ENCODE measurements at places on chromosomes 3 and 15.

DNA sequence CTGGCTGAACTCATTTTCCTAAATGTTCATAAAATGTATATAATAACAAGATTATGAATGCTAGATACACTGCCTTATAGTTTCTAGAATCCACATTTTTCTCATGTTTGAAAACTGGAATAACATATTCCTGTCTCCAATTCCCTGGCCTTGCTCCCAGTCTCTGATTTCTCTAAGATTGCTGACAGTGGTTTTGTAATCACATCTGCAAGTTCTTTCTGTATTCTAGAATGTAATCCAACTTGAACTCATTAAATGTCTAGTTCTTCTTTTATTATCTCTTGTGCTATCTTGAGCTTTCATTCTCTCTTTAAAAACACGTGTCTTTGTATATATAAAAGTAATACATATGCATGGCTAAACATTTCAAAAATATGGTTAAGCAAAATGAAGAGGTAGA is 215.2 kb upstream of the ADAMTS9 start:
- DNase-seq, result no peak

DNA sequence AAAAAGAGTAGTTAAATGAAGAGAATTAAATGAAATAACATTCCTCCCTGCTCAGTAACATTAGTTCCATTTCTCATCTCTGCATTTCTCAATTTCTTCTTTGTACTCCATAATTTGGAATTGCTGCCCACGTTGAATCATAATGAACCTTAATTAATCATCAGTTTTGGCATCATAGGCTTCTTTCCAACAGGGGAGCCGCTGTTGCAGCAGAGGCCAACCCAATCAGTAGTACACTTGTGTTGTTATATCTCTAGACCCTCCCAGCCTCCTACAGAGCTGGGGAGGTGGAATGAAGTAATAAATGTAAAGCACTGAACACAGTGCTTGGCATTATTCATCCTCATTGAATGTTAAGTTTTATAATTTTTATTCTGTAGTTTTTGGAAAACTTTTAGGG is 240.7 kb downstream of the CHST2 start:
- no peak for DNase-seq

GRCh38 chr3:146164971-146165769 is 4.2 kb upstream of the PLOD2 start:
- DNase-seq, result no peak

DNA sequence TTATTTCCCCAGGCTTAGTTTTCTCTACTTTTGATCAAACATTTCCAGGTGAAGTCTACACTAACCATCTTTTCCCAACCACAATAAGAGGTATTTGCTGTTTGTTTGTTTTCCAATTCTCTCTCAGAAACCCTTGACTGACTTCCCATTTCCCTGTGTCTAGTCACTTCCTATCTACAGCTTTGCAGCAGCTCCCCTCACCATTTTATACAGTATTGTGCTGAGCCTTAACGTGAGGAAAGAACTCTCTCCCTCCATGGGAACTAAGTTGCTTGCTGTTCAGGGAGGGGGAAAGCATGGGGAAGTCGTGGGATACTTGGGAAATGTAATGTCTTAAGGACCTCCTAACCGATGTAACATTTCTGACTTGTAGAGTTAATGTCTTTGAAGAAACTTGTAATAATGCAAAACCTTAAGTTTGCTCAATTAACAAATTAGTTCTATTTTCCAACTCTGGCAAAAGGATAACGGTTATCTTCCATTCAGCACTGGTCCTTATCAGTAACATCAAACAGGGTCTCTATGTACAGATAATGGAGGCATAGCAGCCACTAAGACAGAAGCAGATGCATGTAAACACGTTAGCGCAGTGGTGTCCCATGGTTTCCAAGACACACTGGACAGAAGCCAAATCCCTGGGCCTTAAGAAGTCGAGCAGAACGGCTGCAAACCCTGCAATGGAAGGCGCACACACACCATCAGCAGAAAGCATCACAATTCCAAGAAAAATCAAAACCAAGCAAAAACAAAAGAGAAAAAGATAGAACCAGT is 39.7 kb downstream of the NPTN start:
- DNase-seq, result no peak

- no peak for DNase-seq
Measured at GRCh38 chr15:53829471-53829870, 70.0 kb upstream of the WDR72 start.

DNA sequence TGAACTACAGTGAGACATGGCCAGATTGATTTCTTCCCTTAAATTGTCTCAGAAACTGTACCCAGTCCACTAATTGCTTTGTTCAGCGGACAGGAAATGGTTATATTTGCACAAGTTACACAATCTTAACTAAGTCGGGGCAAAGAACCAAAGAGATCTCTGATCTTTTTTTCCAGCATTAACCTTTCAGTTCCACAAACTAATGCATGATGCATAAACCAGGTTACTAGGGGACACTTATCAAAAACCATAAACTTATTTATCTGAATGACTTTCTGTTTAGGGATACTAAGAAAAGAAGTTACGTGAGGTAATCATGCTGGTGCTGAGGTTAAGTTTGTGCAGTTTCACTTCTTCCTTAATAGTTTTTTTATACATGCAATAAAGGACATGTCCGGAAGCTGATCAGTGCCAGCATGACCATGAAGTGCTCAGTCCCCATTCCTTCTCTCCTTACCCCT is 22.4 kb downstream of the FNDC3B start:
- DNase-seq, result no peak

DNA sequence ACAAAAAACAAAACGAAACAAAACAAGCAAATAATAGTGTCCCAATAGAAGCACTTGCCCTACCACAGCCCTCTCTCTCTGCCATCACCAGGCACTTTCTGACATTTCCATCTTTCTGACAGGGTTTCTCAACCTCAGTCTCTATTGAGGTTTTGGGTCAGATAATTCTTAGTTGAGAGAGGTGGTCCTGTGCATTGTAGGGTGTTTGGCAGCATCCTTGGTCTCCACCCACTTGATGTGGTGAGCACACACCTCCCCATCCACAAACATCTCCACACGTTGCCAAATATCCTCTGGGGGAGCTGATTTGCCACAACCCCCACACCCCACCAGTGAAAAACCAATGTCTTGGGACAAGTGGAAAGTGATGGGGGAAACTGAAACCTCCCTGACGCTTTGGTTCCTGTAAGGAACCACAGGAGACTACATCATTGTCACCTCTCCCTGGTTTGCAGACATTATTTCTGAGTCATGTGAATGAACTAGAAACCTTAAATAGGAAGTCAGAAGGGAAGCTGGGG is 733.7 kb upstream of the CFAP20DC start:
- no peak for DNase-seq

GRCh38 chr15:35066094-35066493 is 19.0 kb downstream of the NANOGP8 start:
- DNase-seq, result no peak

- DNase-seq, result no peak
Measured at GRCh38 chr3:5019411-5020241, 40.4 kb downstream of the BHLHE40 start.

DNA sequence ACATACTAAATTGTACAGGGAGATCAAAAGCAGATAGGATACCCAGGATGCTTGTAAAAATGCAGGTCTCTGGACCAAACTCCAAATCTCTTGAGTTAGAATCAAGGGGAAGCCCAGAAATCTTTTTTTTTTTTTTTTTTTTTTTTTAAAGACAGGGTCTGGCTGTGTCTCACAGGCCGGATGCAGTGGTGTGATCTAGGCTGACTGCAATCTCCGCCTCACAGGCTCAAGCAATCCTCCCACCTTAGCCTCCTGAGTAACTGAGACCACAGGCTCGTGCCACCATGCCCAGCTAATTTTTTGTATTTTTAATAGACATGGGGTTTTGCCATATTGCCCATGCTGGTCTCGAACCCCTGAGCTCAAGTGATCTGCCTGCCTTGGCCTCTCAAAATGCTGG is 373.5 kb downstream of the SHQ1 start:
- DNase-seq, result no peak

- peak; percentile 37 for DNase-seq
Measured at GRCh38 chr3:23968463-23969184, 23.5 kb downstream of the NR1D2 start.

DNA sequence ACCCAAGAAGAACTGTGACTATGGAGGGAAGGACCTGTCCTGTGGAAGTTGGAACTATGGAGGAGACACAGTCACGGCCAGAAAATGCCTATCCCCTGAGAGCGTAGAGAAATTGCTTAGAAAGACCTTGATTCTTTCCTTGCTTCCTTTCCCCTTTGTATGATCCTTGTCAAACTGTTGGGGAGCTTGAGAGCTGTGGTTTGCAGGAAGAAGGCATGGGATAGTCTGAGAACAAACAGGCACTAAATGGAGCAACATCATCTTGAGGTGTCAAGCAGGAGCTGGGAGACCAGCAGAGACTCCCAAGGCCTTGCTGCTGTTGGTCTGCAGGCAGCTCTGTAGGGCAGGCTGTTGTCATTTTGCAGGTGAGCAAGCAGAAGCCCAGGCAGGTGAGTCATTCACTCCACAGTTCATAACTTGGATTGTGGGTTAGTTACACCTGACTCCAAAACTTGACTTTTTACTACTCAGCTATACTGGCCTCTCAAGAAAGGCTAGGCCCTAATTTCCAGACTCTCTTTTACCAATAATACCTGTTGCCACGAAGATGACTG is 298.9 kb downstream of the LRTM1 start:
- no peak for DNase-seq

GRCh38 chr3:45592830-45593707 is 1.5 kb upstream of the LIMD1 start:
- DNase-seq, result peak; percentile 55

- DNase-seq, result no peak
Measured at GRCh38 chr3:165805946-165806561, 31.2 kb downstream of the BCHE start.

- DNase-seq, result no peak
Measured at GRCh38 chr3:45426161-45426560, 37.8 kb downstream of the LARS2 start.
